ENCODE measurements at places on chromosomes 16 and 17.

DNA sequence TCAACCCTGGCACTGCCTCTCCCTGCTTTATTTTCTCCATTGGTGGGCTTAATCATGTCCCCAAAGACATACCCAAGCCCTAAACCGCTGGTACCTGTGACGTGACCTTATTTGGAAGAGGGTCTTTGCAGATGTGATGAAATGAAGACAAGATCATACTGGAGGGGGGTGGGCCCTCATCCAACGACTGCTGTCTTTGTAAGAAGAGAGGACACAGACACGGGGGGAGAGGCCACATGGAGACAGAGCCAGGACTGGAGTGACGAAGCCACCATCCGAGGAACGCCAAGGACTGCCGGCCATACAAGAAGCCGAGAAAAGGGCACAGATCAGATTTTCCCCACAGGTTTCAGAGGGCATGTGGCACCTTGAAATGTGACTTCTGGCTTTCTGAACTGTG, 62.5 kb downstream of the C16orf95 start:
- DNase-seq: no peak

DNA sequence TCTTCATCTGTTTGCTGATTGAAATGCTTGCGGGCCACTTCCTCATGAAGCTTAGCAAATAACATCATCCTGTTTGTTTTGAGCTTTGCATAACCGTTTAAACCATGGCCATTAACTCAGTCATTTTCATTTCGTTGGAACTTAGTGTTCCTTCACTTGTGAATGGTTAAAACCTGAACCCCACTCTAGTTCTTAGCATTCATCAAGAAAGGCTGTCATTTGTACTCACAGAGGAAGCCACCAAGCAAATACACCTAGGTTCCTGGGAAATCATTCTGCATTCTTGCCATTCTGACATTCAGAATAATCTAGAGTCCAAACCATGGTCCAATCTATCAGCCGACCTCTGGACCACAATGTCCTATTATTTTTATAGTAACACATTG, 8.4 kb upstream of the TAT start:
- DNase-seq: no peak

- DNase-seq: no peak
Observed at GRCh38 chr16:78298986-78299385, 199.5 kb downstream of the WWOX start.

DNA sequence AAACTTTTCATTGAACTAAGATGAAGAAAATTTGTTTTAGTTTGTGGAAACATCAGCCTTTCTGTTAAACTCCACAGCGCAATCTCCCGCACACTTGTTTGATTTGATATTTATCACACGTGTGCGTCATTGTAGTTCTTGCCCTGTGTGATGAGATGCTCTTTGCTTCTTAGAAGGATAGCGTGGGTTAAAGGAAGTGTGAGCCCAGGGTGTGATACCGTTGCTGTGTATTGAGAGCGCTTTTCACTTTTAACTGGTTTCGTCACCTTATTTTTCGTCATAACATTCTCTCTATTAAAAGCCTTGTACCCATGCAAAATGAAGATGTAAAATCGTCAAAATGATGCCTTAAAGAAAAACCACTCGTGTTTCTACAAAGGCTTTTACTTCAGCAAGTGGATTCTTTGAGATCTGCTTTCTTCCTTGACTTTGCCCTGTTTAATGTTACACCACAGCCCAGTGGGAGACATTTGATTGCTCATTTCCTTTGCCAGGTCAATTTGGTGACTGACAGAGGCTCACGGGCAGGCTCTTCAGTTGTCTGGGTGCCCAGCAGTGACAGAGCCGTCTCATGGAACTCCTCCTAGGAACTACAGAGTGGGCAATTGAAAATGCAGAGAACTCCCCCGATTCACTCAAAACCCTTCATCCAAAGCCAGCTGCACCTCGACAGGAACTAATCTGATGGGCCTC, 61.1 kb downstream of the RPA1 start:
- DNase-seq: no peak

DNA sequence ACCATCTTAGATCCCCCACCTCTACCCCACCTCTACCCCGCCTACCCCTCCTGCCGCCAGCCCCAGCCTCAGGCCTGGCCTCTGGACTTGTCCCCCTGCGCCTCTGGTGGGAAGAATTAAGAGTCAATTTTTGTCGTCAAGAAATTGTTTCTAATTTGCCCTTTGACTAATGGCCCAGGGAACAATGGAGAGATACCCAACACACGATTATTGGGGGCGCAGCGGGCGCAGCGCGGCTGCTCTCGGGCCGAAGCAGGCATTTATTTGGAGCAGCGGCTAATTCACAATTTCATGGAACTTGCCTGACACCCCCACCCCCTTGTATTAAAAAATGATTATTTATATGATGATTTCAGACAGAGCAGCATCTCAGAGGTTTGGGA, 4.4 kb upstream of the BAHCC1 start:
- DNase-seq: no peak

DNA sequence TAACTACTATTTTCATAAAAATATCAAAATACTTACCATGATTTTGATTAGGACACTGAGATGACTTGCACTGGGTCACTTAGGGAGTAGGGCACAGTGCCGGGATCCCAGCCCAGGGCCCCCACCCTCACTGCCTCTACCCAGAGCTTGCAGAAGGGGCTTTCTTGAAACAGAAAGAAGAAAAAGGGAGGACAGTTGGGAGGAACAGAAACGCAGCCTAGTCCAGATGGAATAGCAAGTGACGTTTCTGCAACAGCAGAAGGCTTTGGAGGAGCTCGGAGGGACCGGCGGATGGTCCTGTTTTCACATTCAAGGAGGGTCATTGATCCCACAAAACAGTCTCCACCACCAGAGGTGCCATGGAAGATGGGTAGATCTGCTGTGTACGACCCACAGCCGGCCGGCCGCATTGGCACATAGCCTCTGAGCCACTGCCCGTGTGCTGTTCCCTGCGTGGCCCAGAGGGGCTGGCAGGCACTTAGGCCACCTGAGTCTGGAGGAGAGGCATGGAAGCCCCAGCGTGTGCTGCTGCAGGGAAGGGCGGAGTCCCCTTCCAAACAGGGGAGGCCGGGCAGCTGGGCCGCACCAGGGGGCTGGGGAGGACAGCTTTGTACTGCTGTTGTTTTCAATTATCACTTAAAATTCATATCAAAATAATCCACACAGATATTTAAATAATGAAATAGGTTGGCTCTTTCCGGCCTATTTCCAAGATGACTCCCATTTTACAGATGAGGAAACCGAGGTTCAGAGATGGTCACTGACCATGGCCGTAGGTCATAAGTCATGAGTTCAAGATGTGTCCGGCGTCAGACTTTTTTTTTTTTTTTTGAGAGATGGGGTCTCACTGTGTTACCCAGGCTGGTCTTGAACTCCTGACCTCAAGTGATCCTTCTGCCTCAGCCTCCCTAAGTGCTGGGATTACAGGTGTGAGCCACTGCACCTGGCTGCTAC, 22.9 kb upstream of the GSG1L start:
- no peak for DNase-seq

- DNase-seq: no peak
Observed at GRCh38 chr17:43560461-43561427, 14.6 kb upstream of the ETV4 start.

GRCh38 chr16:25886598-25886997, 194.8 kb downstream of the HS3ST4 start:
- no peak for DNase-seq

DNA sequence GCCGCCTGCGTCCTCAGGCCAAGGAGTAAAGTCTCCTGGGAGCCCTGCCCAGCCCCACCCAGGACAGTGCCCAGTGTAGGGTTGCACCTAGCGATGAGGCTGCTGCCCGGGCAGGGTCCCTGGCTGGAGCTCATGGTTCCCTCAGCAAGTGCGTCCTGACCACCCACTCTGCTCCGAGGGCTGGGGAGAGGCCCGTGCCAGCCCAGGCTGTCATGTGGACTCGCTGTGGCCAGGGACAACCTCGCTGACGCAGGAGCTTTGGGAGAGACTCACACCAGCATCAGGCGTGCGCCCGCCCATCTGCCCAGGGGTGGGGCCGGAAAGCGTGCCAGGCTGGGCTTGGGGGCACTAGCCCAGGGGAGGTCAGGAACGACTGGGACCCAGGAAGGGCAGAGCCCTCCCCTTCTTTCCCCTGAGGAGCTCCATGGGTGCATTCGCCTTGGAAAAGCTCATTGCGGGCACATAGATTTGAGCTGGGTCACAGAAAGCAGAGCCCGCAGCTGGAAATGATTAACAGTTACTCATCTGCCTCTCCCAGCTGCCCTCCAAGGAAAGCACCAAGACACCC, 19.7 kb downstream of the DPEP1 start:
- DNase-seq: no peak

DNA sequence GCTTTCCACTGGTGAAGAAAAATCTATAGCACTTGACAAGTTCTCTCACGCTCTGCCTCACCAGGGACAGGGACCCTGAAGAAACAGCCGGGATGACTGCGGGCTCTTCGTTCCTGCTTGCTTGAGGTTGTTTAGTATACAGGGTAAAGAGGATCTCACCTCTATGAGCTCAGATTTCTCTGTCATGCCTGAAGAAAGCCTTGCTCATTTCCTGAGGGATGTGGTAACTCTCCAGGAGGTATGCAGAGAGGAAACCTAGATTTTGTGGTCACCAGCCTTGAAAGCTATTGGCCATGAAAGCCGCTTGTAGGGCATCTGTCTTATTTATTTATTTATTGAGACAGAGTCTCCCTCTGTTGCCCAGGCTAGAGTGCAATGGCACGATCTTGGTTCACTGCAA, 23.2 kb downstream of the USP43 start:
- no peak for DNase-seq

DNA sequence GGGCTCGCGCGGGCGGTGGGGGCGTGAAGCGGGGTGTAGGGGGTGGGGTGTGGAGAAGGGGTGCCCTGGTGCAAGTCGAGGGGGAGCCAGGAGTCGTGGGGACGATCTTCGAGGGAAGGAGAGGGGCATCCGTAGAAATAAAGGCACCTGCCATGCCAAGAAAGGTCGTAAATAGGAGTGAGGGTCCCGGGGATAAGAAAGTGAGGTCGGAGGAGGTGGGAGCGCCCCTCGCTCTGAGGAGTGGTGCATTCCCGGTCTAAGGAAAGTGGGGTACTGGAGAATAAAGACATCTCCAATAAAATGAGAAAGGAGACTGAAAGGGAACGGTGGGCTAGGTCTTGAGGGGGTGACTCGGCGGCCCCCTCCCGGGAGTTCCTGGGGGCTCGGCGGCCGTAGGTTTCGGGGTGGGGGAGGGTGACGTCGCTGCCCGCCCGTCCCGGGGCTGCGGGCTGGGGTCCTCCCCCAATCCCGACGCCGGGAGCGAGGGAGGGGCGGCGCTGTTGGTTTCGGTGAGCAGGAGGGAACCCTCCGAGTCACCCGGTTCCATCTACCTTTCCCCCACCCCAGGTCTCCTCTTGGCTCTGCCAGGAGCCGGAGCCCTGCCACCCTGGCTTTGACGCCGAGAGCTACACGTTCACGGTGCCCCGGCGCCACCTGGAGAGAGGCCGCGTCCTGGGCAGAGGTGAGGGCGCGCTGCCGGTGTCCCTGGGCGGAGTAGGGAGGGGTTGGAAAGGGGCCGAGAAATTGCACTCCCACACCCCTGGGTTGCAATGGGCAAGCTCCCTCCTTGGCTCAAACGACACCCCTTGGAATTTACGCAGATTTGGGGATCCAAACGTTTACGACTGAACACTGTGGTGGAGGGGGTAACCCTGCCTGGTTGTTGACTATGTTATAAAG, 888 bp downstream of the CDH1 start:
- DNase-seq: no peak

- no peak for DNase-seq
Observed at GRCh38 chr17:22161376-22161775, 469.1 kb downstream of the KCNJ18 start.

DNA sequence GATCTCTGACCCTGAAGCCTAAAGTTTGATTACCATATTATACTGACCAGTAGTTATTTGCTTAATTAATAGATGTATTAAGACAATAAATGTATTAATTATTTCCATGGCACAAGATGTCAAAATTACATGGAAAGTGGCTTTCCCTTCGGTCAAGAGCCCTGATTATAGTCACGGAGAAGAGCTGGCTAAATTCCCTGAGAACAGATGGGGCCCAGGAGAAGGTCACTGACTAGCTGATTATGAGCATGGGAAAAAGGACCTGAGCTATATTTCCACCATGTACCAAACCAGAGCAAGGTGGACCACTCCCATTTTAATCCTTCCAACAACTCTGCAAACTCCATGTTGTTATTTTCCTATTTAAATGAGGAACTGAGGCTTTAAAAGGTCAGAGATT, 12.9 kb upstream of the MYO18A start:
- DNase-seq: no peak

GRCh38 chr16:12767897-12768296, 35.8 kb downstream of the CPPED1 start:
- no peak for DNase-seq

GRCh38 chr17:34390649-34391048, 27.6 kb upstream of the CCL1 start:
- DNase-seq: no peak

DNA sequence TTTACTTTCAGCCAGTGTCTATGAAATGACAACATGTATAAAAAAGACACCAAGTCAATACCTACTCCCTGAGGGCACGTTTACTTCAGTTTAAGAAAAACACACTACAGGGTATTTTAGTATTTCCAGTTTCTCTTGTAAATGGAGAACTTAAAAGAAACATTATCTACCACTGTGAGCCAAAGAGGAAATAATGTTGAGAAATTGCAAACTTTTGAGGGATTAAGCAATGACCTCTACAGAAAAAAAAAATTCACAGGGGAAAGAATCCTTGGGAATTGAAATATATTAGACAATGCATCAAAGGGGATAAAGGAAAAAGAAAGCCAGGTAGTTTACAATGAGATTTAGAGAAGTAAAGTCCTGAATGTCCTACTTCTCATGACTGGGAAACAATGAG, 126.0 kb downstream of the KCNJ2 start:
- DNase-seq: no peak

DNA sequence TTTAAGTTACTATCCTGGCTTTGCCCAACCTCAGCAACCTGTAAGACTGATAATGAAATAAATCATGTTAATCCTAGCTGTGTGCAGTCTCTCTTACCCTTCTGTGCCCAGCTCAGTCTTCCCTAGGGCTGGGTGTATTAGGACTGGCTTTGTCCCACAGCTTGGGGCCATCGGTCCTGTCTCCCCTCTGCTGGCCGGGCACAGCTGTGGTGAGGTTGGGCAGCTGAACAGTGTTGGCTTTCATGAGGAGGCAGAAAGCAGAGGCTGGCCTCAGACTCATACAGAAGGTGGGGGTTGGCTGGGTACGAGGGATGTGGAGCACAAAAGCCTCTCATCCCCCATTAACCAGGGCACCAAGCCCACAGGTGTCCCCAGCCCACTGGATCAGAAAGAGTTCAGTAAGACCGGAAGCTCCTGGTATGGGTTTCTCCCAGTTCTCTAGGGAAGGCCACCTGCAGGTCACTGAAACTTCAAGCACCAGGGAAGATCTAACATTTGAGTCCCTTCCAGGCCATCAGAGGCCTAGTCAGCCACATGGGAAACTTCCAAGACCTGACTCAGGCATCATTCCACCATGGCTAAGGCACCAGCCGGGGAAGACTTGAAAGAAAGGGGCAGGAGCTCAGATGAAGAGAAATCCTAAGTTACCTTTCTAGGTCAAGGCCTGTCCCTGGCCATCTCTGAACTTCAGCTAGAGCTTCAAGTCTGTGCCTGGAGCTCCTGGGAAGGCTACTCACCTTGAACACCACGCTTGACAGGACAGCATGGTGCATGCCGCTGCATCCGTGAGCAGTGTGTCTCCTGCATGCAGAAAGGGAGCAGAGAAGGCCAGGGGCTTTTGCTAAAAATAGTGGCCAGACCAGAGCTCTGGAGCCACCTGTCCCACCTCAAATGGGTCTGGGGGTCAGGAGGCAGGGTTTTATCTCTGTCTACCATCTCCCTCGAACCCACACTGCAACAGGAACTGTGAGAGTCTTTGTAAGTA, 8.8 kb downstream of the CNP start:
- no peak for DNase-seq

GRCh38 chr17:56897646-56898424, 16.0 kb downstream of the TRIM25 start:
- DNase-seq: no peak

- DNase-seq: no peak
Observed at GRCh38 chr16:50712956-50713355, 19.6 kb downstream of the NOD2 start.

Data from stimulated activated CD8-positive, alpha-beta memory T cell treated with anti-CD3 and anti-CD28 coated beads, Interleukin-12 subunit alpha, Interleukin-12 subunit beta, amount 100 ng/mL, for 4 hours (primary cell).